HCEC 1CT (cell line): ENCODE measurements at places on chromosomes 2 and 18.

- DNase-seq, result no peak
Observed at GRCh38 chr18:60506682-60507081, 134.1 kb upstream of the MC4R start.

- peak; percentile 56 for DNase-seq
Observed at GRCh38 chr2:193583638-193584400, 1389.1 kb upstream of the TMEFF2 start.

DNA sequence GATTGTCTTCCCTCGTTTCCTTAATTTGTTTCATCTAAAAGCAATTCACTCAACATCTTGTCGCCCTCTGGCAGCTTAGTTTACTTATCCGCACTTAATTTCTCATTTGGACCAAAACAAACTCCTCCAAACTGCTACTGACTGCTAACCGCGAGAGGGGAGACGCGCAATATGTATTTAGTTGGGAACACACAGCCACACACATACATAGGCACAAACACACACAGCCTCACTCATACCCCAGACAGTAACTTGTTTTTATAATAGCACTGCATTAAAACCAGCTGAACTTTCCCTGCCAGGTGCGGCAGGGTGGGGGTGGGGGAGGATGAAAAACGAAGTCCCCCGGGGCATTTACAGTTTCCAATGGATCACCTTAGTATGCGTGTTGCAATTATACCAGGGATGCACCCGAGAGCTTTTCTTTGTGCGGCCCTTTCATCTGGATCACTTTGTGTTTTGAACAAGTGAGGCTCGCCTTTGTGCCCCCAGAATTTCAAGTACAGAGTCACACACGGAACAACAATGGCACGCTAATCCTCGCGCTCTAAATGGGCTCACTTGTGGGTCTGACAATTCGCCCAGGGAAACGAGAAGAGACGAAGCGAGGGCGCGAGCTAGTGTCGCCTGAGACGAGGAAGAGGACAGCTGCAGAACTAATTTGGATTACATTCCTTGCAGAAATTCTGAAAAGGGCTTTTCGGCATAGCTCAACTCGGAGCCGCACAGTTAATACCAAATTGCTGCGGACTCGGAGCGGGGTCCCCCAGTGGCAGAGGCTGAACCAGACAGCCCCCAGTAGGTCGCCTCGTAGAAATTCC, 2.4 kb downstream of the ERBB4 start:
- DNase-seq, result no peak

DNA sequence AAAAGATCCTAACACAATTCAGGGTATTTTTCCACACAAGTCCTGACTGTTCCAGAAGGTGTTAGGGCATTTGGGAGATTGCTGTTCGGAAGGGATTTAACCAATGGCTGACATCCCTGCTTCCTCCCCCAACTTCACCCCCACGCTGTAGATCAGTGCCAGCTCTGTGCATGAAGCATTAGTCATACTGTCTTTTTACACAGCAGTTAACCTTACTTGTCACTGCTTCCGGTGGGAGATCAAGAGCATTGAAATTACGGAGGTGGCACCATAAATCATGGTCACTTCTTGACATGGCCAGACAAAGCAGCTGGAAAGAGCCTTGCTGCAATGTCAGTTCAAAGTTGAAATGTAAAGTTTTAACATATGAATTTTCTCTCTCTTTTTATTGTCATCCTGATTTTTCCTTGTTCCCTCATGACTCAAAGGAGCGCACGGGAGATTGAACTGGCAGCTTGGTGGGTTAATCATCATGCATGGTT, 70.2 kb downstream of the HRH4 start:
- peak; percentile 35 for DNase-seq

- DNase-seq, result no peak
Observed at GRCh38 chr18:77090546-77091174, 41.9 kb downstream of the MBP start.

DNA sequence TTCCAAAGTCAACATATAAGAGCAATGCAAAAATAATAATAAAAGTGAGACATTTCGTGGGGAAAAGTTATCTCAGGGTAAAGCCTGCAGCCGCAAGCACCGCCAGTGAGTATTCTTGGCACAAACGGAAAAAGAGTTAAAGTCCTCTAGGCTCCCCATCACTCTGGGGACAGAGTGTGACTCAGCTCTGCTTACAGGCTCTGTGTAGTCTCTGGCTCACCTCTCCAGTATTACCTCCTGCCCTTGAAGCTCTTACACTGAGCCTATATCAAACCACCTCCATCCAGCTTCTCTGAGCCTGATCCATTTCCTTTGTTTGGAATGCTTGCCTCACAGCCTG, 55.5 kb downstream of the MTHFD2 start:
- no peak for DNase-seq

DNA sequence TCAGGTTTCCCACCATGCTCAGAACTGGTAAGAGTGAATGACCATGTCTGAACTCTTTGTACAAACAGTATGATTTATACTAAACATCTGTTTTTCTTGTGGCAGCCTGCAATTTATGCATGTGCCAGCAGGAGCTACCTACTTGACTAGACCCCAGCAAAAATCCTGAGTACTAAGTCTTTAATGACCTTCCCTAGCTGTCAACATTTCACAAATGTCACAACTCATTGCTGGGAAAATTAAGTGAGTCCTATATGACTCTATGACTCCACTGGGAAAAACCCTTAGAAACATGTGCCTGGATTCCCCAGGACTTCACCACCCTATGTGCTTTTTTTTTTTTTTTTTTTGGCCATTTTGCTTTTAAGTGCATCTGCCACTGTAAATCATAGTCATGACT, 1225.8 kb downstream of the SUCLG1 start:
- DNase-seq, result no peak

GRCh38 chr2:23350792-23351355, 34.1 kb upstream of the KLHL29 start:
- DNase-seq, result no peak

DNA sequence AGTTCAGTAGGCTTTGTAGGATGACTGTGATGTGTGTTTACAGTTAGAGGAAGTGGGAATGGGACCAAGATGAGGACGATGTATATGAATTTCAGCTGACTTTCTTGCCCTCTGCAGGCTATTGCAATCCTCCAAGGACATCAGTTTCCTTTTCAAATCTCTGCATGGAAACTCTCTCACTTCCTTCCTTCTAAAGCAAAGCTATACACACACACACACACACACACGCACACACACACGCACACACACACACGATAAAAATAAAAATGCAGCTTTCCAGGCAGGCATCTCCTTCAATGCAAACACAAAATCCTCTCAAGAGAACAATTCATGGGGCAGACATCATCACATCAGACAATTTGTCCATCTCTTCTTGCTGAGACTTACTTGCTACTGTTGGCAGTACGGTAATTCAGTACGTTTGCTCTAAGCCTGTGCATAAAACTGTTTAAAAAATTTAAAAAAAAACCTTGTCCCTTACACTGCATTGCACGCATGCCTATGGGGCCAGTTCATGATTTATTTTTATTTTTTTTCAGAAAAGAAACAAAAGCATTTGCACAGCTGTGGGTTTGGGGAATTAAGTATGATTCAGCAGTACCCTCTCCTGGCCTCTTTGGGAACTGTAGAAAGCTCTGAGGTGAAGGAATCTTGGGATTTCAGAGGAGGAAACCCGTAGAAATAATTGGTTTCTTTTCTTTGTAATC, 27.1 kb upstream of the ICOS start:
- peak; percentile 65 for DNase-seq

DNA sequence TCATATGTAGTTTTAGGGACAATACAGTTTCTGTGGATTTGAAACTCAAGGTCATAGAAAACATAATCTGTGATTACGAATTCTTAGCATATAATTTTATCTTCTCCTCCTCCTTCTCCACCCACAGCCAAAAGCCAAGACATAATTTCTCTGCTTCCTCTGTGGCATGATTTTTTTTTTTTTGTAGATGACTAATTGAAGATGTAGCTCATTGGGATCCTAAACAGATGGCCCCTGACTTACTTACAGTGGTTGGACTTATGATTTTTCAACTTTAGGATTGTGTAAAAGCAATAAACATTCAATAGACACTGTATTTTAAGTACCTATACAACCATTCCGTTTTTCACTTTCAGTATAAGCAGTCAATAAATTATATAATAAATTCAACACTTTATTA, 42.3 kb downstream of the FSIP2 start:
- peak; percentile 70 for DNase-seq

- DNase-seq, result peak; percentile 49
Observed at GRCh38 chr2:3168230-3168891, 209.3 kb downstream of the EIPR1 start.

DNA sequence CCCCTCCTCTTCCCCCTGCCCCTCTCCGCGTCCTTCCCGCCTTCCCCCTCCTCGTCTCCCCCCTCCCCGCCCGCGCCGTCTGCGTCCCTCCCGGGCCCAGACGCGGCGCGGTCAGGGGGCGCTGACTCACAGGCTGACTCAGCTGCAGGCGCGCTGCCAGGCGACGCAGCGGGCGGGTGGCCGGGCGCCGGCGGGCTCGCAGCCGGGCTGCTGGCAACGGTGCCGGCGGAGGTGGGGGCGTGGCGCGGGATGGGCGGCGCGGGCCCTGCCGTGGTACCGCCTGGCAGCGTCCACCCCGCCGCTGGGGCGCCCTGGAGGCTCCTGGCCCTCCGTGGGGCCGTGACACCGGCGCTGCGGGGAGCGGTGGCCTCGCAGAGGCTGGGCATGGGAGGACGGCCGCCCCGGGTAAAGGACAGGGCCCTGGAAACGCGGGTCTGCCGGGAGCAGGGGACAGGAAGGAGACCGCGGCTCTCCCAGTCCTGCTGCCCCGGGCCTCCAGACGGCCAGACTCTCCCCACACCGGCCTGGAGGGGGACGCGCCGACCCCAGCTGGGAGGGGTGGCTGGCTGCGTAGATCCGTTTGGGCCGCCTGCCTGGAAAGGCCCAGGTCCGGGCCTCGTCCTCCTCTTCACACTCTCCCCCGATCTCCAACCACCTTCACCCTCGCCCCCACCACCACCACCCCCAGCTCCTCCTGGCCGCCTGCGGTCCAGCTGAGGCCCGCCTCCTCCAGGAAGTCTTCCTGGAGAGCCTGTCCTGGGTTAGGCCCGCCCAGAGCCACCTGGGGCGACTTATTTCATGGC, 10.0 kb upstream of the PROC start:
- peak; percentile 78 for DNase-seq
